Activated T-cell treated with anti-CD3 and anti-CD28 coated beads, Interleukin-2, amount 50 U/mL, for 24 hours (primary cell): ENCODE measurements at places on chromosomes 12 and 14.

DNA sequence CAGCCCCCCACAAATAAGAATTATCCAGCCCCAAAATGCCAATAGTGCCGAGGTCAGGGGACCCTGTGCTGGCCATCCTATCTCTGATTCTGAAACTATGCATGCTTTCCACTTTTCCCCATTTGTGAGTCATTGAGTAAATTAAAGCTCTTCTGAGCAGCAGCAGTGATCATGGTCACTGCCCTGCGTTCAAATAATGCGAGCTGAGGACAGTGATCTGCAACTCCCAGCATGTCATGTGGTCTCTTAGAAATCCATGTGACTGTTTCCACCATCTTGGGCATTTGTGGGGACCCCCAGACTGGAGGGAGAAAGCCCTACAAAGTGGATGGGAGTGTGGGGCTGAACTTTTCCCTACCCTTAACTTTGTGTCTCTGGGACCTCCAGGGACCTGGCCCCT lies 53.8 kb downstream of the C14orf132 start:
- DNase-seq: no peak

DNA sequence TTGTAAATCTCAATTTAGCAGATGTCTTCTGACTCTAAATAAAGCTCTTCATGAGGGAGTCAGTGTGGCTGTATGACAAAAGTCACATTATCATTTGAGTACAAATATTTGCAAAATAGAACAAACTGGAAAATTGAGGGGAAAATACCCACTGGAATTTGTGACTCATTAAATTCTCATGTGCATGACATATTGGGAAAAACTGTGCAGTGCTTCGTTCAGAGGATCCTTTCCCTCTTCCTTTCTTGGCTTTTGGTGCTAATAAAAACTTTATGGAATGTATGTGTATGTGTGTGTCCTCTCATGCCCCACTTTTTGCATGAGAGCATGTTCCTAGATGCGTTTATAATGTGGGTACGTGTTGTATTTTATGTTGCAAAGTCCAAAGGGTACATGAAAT lies 267.8 kb downstream of the KTN1 start:
- DNase-seq: no peak

GRCh38 chr14:94679937-94680861 lies 68.0 kb downstream of the SERPINA3 start:
- DNase-seq: no peak

DNA sequence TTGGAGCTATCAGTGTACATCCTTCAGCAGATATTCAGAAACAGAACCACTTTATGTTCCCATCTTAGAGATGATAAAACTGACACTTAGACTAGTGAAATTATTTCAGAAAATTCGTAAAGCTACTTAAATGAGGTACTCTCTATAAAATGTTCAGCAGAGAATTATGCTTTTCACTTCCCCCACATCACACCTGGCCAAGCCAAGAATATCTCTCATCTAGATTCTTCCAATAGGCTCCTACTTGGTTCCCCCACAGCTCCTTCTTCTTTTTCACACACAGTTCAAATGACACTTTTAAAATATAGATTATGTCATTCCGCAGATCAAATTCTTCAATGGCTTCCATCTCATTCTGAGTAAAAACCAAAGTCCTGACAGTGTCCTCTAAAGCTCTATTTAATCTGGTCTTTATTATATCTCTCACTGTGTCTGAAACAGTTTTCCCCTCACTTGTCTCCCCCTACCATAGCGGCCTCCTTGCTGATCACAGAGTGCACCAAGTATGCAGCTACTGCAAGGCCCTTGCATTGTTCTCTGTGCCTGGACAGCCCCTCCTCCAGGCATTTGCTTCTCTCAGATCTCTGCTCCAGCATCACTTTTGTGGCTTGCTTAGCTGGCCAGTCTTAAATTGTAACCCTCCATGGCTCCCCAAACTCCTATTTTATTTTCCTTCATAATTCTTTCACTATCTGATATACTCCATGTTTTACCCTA lies 736.8 kb upstream of the USP15 start:
- DNase-seq: no peak

DNA sequence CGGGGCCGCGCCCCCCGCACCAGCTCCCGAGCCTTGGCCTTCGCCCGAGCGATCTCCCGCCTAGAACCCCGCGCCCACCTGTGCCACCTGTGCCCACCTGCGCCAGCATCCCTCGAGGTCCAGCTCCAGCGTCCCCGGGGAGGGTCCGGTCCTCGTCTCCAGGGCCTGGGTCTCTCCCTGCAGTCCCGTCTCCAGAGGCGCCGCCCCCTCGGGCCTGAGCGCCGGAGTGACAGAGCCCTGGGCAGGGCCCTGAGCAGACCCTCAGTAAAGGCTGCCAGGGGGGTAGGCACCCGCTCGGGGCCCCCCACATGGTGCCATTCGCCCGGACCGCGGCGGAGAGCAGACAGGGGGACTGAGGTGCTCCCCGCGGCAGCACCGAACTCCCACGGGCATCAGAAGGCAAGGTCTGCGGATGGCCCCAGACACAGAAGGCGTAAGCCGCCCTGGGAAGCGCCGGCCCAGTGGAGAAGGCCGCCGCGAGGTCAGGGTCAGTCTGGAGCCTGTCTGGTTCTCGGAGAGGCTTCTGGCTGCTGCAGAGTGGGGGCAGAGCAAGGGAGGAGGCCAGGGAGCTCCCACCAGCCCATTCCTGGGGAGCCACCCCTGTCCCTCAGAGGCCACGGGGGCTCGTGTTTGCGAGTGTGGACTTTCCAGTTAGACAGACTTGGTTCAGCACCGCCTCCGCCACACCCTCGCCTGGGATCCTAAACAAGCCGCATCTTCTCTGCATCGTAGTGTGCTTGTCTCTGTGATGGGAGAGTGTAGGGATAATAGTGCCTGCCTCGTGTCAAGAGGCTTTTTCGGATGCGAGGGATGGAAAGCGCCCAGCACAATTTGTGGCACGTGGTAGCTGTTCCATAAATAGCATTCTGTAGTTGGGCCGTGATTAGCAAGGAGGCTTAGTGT lies 1.1 kb upstream of the PPP1R13B start:
- DNase-seq: no peak

DNA sequence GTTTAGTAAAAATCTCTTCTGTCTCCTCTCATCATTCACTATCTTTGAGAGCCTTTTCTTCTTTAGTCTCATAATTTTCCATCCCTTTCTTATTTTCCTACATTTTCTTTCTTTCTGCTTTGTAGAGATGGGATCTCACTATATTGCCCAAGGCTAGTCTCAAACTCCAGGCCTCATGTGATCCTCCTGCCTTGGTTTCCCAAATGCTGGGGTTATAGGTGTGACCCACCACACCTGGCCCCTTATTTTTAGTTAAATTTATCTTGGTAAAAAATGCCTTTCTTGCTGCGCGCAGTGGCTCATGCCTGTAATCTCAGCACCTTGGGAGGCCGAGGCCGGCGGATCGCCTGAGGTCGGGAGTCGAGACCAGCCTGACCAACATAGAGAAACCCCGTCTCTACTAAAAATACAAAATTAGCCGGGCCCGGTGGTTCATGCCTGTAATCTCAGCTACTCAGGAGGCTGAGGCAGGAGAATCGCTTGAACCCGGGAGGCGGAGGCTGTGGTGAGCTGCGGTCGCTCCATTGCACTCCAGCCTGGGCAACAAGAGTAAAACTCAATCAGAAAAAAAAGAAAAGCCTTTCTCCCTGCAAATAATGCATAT lies 996 bp downstream of the SLC2A3 start:
- DNase-seq: peak; percentile 38

GRCh38 chr14:94282991-94283723 lies 9.9 kb downstream of the SERPINA10 start:
- no peak for DNase-seq

GRCh38 chr14:96808619-96809406 lies 11.6 kb downstream of the VRK1 start:
- DNase-seq: no peak

DNA sequence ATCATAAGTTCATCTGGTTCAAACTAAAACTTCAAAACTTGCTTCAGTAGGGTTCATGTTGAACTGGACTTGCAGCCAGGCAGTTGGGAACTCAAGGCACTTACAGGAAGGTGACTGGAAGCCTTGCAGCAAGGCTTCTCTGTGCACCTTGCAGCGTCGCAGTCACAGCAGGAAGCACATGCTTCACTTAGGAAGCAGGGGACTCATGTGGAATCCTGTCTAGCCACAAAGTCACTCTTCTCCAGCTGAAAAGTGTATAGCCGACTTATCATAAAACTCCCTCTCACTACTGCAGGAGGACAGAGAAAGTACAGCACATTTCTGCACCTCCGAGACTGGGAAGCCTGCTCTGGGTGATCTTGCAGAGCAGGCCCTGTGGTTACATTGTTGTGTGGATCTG lies 114.0 kb upstream of the PRB2 start:
- DNase-seq: no peak

DNA sequence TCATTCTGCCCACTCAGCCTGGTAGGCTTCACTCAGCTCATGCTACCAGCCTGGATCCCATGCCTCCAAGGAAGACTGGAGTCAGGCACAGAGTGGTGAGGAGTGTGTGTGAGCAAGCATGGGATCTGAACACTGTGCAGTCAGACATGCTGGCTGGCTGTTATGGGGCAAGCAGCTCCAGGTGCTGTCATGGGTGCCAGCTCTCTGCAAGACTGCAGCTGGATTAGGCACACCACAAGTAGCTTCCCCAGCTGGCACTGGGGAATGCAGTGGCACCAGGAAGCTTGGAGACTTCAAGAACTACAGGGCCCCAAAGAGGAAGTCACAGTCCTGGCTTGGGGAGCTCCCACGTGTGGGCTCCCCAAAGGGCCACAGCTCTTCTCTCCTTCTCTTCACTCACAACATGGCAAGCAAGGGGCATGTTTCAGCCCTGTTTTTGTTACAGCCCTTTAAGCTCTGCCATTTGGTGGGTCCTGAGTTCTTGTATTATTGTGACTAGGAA lies 202.5 kb downstream of the VRK1 start:
- DNase-seq: no peak

GRCh38 chr14:51367600-51367931 lies 127.5 kb downstream of the TMX1 start:
- DNase-seq: no peak

DNA sequence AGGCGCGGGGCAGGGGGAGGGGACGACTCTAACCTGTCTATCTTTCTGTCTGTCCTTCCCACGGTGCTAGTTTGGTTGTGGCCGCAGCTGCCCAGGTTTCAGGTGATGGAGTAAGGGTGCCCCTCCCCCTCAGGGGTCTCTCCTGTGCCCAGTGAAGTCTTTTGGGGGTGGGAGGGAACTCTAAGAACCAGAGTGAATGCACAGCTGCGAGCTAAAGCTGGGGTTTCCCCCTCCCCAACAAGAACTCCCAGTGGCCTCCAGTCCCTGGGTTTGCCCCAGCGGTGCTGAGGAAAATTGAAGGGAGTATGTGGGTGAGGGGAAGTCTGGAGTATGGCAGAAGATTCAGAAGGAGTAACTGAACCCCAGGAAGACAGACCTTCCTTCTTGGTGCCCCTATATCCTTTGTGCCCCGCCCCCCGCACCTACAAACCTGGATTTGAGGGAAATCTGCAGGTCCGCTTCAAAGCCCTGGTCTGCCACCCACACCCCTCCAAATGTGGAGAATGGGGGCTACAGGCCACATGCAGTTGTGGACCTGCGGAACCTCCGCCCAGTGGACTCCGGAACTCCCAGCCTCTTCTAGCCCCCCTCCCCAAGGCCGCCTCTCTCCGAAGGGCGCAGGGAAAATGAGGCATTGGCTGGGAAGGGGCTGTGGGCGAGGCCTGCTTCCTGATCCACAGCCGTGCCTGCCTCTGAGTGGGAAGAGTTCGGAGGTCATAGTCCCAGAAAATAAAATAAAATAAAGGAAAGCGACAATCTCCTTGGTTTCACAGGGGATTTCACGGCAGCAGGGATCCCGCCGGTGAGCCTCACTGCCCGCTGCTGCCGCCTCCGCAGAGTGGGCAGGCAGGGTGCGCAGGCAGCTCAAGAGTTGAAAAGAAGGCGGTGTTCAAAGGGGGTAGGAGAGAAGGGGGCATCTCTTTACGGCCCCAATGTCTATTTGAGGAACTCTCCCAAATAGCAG lies 3.4 kb upstream of the HOXC9 start:
- no peak for DNase-seq

GRCh38 chr14:91238085-91238484 lies 6.4 kb downstream of the GPR68 start:
- DNase-seq: no peak

GRCh38 chr14:51776102-51776894 lies 84.1 kb upstream of the GNG2 start:
- peak; percentile 53 for DNase-seq

DNA sequence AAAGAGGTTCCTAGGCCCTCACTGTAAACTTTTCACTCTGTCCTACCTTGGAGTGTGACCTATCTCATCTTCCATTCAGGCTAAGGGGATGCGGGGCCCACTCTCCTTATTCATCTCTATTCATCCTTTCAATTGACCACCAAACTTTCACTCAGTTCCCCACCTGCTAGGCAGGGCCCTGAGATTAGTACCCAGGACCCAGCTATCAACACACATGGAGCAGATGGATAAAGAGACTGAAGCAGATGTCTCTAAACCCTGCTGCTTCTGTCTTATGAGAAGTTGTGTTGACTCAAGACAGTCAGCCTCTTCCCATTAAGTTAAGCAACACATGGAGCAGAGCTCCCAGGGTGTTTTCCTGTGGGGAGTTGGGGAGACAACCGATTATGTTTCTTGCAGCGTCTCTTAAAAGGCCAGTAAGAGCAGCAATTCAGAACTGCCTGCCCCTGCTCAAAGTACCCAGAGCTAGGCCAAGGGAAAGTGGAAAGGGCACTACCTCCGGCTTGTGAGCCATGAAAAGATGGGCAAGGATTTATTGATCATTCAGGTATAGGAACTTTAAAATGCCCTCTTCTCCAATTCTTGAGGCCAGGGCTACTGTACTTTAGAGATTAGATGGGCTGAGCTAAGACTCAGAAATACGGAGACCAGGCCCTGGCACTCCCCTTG lies 10.7 kb downstream of the KRT76 start:
- DNase-seq: no peak

DNA sequence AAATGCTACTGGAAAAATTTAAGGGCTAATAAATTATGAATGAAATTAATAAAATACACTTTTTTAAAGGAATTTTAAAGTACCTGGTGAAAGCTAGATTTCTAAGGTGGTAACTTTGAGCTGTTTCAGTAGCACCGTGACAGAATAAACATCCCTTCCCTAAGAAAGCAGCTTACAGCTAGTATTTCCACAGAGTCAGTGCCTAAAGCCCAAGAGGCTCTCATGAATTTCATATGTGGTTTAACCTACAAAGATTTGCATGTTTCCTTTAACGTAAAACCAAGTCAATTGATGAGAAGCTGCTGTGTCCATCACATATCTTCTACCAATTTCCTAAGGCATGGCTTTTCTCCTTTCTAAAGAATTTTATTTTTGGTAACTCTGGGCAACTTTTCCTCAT lies 56.8 kb downstream of the IFNG start:
- no peak for DNase-seq

GRCh38 chr12:66637699-66638301 lies 41.1 kb downstream of the GRIP1 start:
- DNase-seq: no peak
